ENCODE measurements at places on chromosomes 6 and 20.

GRCh38 chr20:63317061-63317460 is 24.1 kb downstream of the COL20A1 start:
- no peak for DNase-seq

GRCh38 chr6:89527634-89528033 is 94.7 kb downstream of the ANKRD6 start:
- no peak for DNase-seq

- DNase-seq: no peak
Observed at GRCh38 chr6:123632641-123633040, 4.1 kb downstream of the TRDN start.

GRCh38 chr20:16637797-16638196 is 64.5 kb upstream of the KIF16B start:
- DNase-seq: no peak

- DNase-seq: no peak
Observed at GRCh38 chr6:96466147-96466863, 55.3 kb upstream of the UFL1 start.

- no peak for DNase-seq
Observed at GRCh38 chr6:96853083-96853482, 15.8 kb upstream of the GPR63 start.

DNA sequence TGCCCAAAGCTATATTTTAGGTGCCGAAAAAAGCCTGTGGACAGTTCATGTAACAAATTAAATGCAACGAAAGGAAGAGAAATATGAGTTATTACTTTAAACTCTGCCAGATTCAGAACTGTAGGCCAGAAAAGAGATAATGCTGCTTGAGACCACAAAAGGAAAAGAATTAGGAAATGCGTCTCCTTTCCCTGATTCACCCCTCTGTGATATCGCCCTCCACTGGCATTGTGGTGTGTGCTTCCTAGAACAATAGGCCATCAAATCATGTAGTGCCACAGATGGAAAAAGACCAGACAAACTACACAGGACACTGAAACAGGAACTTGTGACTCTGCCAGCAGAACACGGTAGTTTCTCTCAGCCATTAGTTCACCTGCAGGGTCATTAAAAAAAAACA is 14.7 kb upstream of the LAMA4 start:
- DNase-seq: no peak

GRCh38 chr6:14502551-14502950 is 385.0 kb downstream of the CD83 start:
- DNase-seq: no peak

DNA sequence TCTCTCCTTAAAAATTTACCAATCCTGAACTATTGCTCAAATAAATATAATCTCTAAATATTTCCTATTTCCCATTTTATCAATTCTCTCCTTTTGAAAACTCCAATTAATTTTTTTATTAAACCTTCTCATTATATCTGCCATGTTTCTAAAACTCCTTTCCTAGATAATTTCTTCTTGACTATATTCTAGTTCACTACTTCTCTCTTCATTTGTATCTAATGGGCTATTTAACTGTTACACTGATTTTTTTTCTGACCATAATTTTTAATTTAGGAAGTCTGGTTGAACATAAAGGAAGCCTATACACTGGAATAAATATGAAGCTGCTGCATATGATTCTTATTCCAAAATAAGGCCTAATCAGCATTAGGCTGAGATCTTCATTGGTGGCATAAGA is 96.3 kb upstream of the PLN start:
- no peak for DNase-seq

- DNase-seq: no peak
Observed at GRCh38 chr6:33921745-33922144, 117.9 kb upstream of the MLN start.

GRCh38 chr6:88301888-88302768 is 136.0 kb upstream of the CNR1 start:
- no peak for DNase-seq

GRCh38 chr20:58716476-58717277 is 24.1 kb downstream of the NPEPL1 start:
- no peak for DNase-seq

GRCh38 chr20:50366270-50367103 is 143.7 kb upstream of the PTPN1 start:
- no peak for DNase-seq

DNA sequence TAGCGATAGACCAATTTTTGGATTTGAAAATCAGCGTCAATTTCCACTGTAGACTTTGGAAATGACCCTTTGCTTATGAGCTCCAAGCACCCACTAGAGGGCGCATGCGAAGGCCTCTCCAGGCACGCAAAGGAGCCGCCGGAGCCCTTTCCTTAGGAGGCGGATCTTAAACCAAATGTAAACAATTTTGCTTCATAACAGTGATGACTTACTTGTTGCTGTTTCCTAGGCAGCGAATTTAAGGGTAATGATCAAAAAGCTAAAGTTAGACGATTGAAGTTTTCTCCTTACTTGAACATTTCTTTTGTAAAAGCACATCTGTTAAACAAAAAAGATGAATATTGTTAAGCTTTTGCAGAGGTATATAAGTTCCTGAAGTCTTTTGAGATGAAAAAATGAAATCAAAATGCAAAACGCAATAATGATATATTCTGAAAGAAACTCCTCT is 29.2 kb upstream of the EXOC2 start:
- DNase-seq: no peak

DNA sequence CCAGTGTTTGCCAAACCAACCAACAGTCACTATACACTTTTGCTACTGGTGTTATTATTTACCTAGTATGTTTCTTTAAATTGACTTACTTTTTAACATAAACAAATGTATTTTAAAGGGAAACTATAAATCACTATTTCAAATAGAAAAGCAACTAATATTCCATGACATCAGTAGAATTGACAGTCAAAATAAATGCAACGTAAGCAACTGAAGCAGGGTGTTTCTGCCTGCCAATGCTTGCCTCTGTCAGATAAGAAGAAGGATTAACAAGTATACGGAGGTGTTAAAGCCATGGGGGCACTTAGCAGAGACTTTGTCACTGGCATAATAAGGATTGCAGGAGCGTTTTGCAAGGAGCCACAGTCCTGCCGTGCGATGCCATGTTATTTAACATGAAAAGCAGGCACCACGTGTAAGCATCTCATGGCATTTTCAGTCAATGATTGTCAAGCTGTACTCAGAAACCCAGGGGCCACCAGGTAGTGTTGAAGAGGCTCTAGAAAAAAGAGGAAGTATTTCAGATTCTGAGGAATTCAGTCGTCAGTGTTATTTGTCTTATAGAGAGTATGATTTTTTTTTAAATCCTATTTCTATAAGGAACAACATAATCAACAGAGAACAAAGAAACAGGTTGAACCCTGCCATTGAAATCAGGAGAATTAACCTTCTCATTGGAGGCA is 131.7 kb downstream of the BFSP1 start:
- DNase-seq: no peak

DNA sequence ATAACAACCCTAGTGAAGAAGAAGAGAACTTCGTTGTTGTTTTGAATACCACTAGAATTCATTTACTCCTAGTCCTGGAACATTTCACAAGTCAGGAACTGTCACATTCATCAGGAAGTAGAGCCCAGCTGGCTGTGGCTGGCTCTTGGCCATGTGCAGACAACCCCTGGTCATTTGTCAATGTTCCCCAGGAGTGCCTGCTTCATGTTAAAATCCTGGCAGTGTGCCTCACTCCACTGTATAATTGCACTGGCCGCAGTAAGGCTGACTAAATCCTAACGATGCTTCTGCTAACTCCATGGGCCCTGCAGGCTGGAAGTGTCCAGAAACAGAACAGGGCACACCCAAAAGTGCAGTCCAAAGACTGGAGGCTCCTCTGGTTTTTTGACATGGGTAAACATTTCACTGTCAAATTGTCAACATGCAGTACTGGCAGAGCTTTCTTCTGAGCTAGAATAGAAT is 41.5 kb upstream of the ADGRF1 start:
- peak; percentile 35 for DNase-seq

DNA sequence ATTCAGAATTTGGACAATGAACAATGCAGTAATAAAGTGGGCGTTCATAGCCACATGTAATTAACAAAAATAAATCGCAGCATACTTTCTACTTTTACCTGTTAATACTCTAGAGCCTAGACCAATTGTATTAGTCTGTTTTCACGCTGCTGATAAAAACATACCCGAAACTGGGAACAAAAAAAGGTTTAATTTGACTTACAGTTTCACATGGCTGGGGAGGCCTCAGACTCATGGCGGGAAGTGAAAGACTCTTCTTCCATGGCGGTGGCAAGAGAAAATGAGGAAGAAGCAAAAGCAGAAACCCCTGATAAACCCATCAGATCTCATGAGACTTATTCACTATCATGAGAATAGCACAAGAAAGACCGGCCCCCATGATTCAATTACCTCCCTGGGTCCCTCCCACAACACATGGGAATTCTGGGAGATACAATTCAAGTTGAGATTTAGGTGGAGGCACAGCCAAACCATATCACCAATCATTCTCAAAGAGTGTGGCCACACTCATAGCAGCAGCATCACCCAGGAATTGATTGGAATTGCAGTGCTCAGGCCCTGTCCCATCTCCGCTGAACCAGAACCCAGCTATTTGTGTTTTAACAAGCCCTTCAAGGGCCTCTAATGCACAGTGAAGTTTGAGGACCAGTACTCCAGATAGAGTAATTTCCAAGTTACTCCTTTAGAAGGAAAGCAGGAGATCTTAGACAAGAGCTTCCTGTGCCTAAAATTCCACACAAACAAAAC is 650.0 kb downstream of the KIF16B start:
- no peak for DNase-seq

DNA sequence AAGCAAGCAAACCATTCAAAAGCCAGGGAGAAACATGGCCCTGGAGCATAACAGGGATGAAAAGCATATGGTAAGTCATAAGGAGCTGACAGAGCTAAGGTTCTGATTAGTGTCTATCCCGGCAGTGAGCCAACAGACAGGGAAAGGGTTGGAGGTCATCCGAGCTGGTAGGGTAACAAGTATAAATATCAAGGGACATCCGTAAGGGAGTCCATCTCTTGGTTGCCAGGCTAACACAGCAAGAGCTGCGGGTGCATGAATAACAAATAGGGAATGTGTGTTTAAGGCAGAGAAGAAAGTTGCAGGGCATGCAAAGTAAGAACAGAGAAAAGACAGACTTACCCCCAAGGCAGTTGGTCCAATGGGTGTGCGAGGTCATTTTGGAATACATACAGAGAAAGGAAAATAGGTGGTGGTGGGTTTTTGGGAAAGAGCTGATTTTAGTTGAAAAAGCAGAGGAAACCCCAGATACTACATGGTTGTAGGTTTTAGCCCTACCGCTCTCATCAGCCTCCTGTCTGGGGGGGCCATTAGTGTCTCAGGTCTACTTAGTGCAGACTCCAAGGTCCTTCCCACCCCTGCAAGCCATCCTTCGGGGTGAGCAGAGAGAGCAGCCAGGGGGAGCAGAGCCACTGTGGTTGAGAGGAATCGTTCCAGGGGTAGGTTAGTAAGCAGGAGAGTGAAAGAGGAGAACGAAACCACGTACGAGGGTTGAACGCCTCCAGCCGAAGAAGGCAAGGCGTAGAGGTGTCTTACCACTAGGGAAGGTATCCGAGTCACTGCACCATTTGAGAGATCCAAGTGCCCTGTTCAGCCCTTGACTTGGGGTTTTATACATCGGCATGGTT is at the start of gene ERVFRD-1:
ERVFRD-1 (minus strand) TSS at position 805 of the 848 bp plus-strand sequence. CDS start 6,415 bp downstream, outside the sequence.
- no peak for DNase-seq

DNA sequence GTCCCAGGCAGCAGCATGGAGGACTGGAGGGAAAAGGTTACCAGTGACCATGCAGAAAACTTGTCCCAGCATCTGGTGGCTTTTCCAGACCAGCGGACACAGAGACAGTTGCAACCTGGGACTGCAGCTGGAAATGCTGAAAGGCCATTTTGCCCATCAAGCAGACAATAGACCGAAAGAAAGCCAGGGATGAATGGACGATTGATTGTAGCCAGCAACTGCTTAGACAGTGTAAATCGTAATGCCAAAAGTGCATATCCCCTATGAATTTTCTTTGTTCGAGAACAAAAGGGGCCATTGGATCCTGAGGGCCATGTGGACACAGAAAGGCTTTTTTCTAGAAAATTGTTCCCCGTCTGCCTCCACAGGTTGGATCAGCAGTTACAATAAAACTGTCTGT is 115.7 kb downstream of the MBOAT1 start:
- peak; percentile 69 for DNase-seq

GRCh38 chr20:62268228-62268900 is 30.0 kb downstream of the OSBPL2 start:
- DNase-seq: no peak

GRCh38 chr6:8268156-8268555 is 165.8 kb upstream of the EEF1E1 start:
- no peak for DNase-seq

GRCh38 chr6:156955494-156956183 is 178.5 kb downstream of the ARID1B start:
- DNase-seq: no peak

DNA sequence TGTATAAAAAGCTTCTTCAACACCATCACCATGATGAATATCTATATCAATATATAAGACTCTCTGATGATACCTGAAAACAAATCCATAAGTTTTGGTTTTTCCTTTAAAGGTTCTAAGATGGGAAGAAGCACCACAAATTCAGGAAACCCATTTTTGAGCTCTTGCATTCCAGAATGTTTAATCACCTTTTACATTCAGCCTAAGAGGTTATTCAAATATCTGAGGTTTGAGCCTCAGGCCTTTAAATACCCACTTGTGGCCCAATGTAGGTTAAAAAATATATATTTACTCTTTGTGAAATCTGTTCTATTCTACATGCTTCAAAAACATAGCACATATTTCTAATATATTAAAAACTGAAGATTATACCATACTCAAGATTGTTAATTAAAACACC is 17.6 kb downstream of the HDAC2 start:
- no peak for DNase-seq

GRCh38 chr20:2626853-2627541 is 25.4 kb upstream of the NOP56 start:
- no peak for DNase-seq

DNA sequence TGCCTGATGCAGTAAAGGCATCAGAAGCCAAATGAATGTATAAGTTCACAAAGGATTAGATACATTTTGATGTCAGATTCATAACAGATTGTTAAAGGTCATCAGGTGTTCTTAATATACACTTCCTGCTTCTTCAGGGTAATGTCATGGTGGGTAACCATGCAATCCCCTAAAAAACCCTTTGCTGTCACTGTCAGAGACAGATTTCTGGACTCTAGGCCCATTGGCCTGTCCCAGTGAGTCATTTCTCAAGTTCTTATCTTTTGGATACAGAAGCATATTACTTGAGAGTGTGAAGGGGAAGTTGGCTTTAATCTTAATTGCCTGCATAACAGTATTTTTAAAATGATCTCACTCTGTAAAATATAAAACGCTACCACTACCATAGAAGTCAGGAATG is 895.6 kb upstream of the MAP3K7 start:
- no peak for DNase-seq

DNA sequence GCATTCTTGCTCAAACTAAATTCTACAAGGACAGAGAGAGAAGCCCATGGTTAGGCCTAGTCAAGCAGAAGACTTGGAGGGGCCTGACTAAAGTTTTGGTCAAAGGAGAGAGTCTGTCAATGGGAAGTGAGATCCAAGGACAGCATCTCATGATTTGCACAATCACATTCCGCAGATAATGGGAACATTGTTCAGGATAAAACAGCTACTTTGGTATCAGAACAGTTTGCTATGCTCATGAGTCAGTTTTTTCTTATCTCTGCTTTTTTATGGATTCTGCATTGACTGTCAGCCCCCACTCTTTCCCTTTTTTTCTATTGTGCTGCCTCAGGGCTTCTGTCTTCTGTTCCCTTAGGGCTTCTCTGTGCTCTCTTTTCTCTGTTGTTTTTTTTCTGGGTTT is 28.6 kb downstream of the AKAP7 start:
- no peak for DNase-seq

Measured in anterior cingulate cortex (tissue), 58 donors.